ENCODE measurements at places on chromosomes 2 and 18.

DNA sequence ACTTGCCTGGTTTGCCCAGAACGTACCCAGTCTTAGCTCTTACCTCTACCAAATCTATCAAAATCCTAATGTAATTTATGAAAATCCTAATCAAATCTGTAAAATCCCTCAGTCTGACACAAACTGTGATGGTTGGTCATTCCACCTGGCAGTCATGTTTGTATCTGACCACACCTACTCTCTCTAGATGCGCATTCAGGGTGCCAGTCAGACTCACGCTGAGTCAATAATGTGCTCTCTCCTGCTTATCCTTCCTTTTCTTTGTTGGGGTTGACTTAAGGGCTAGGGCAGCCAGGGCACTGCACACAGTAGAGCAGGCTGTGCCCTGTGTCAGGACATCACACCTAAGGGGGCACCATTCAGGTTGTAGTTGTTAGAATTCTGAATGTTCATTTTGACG lies 48.5 kb upstream of the PARD3B start:
- no peak for DNase-seq

DNA sequence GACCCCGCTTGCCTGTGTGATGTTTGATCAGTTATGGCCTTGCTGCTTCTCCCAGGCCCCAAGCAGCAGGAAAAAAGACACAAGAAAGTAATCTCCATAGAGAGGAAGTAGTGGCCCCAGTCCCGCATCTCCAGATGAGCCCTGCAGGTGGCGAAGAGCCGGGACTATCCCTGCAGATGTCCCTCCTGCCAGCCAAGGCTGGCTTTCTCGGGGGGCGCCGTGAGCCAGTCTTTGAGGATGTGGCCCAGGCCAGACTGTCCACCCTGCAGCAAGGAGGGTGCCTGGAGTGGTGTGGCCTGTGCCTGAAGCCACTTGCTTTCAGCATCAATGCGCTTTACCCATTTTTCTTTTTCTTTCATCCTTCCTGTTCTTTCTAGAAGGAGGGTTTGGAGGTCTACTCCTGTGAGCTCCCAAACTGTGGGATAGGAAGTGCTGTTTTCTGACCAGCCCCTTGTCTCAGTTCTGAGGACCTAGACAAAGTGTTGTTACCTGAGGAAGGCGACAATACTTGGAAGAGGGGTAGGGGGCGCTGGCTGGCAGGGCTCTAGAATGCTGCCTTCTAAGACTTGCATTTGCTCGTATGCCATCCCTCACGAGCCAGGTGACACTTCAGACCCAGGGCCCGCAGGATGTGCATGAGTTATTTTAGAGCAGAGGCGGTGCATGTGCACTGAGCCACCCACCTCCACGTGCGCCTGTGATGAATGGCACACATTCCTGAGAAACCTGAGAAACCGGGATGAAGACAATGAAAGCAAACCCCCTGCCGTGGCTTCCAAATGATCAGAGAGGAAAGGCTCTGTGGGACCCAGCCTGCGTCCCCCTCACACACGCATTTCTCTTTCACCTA lies 255.8 kb downstream of the FBXO15 start:
- DNase-seq, result no peak

- DNase-seq, result peak; percentile 59
Observed at GRCh38 chr2:169997140-169997887, 170.1 kb downstream of the UBR3 start.

DNA sequence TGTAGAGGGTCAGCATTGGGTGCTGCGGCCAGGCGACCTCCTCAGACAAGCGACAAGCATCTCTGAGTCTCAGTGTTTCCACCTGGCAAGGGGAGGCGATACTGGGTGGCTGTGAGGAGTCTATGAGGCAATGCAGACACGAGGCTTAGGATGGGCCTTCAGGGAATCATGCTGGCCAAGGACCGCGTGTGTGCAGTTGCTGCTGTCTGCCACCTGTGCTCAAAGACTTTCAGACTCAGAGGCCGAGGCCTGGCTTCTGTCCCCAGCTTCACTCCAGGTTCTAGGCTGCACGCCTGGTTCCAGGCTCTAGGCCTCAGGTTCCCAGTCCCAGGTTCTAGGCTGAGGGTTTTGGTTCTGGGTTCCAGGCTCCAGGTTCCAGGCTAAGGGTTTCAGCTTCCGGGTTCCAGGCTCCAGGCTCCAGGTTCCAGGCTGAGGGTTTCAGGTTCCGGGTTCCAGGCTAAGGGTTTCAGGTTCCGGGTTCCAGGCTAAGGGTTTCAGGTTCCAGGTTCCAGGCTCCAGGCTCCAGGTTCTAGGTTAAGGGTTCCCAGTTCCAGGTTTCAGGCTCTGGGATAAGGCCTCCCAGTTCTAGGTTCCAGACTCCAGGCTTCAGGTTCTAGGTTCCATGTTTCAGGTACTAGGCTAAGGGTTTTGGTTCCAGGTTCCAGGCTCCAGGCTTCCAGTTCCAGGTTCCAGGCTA lies 14.8 kb downstream of the LRRFIP1 start:
- DNase-seq, result no peak

DNA sequence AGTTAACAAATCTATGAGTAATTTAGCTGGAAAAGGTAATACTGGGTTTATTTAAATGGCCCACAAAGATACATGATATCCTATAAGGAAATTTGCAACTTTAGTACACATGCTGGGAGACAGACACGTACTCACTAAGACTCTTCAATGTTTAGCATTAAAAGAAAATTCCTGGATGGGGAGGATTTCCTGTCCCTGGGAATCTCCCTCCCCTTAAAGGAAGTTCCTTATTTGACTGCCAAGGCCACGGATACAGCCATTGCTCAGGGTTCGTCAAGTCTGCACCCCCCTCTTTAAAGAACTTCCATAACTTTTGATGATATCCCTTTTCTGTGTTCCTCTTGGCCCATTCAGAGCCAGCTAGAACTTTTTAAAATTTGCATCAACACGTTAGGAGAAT lies 267.6 kb downstream of the CD226 start:
- DNase-seq, result no peak

DNA sequence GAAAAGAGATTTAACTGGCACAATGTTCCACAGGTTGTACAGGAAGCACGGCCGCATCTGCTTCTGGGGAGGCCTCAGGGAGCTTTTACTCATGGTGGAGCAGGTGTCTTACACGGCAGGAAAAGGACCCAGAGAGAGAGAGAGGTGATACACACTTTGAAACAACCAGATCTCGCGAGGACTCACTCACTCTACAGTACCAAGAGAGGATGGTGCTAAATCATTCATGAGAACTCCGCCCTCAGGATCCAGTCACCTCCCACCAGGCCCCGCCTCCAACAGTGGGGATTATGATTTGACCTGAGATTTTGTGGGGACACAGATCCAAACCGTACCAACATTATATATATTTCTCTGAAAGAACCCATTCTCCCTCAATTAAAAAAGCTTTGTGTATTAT lies 79.7 kb upstream of the DOCK10 start:
- DNase-seq, result no peak

DNA sequence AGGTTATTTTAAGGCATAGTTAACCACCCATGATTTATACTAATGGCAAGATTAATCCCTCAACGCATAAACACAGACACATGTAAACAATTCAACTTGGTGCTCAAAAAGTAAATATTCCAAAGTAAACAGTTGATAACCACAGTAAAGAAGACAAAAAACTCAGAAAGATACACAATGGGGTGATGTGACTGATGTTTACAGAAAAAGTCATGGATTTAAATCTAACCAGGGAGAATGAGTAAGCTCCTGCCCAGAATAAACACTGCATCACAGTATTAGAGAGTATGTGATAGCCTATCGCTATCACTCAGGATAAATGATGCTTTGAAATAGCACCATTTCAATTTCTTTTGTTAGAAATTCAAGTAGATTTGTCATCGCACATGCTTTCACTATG lies 49.3 kb downstream of the HIBCH start:
- no peak for DNase-seq

DNA sequence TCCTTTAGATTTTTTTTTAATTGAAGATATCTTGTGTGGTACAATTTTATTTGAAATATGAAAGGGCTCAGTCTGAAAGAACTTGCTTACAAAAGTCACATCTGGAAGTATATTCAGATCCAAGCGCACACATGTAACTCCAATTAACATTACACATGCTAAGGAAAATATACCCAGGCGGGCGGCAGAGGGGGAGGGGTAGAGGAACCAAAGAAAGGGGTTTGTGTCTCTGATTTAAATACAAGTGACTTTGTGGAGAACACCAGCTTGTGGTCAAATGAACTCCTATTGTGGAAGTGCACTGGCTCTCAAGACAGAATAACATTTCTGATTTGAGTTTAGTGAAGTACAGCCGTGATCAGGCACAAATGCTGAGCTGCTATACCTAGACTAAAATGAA lies 280.2 kb upstream of the SOX11 start:
- no peak for DNase-seq

DNA sequence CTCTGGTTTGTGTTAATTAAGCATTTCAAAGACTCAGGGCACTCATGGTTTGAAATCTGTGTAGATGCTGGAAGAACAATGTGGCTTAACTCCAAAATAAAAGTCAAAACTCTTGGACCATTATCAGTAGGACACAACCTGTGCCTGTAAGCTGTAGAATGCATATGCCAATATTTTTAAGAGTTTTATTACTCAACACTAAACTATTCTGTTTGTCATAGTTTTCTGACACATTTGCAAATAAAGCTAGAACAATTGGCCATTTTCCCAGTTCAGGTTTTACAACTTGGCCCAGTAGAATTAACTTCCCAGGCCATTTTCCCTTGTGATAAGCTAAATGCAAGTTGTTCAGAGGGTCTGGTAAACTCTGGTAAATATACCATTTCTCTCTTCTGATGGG lies 713.1 kb downstream of the CBLN2 start:
- no peak for DNase-seq

GRCh38 chr2:79717364-79718007 lies 204.6 kb downstream of the CTNNA2 start:
- DNase-seq, result no peak

GRCh38 chr2:84038866-84039265 lies 420.2 kb downstream of the SUCLG1 start:
- no peak for DNase-seq

DNA sequence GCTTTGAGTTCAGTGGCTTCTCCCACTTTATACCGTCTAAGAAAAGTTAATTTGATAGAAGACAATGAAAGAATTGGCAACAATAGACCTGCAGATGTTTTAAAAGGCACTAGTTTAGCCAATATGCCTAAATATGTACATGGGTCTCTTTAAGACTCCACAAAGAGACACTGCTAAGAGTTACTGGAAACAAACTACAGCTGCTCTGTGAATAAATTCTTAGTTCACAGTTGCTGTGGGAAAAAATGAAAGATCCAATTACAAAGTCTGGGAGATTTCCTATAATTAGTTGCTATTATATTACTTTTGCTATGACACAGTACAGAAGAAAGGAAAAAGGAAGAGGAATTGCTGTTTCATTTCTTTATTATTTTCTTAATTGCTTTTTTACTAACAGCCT lies 34.3 kb downstream of the SCN9A start:
- DNase-seq, result no peak

GRCh38 chr18:37175727-37176620 lies 347.0 kb downstream of the KIAA1328 start:
- DNase-seq, result no peak

DNA sequence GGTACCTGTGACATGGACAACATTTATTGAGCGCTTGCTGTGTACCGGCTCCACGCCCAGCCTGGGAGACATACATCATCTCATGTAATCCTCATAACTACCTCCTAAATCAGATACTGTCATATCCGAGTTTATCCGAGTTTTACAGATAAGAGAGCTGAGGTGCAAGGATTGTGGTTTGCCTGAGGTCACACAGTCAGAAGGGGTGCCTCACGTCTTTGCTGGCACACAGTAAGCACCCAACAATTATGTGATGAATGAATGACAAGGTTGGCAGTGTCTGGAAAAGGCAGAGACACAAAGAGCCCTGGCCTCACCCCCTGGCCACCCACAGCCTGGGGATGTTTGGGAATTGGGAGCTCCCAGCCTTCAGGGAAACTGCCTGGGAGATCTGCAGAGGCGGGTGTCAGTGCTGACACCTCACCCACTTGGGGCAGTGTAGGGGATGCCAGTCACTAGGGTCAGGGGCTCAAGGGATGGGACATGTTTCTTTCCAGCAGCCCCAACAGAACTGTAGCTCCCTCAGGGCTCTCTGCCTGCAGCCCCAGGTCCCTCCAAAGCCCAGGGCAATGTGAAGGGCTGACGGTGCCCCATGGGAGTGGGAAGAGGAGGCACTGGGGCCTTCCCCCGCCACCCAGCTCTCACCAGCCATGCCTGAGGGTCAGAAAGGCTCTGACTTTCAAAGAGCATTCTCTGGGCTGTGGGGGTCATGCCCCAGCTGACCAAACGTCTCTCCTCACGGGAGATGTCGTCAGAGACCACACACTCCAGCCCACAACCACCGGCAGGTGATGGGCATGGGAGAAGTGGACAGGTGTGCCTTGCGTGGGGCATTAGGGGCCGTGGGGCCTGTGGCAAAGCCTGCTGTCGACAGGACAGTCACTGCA lies 157.5 kb downstream of the ZFP36L2 start:
- peak; percentile 88 for DNase-seq

- no peak for DNase-seq
Observed at GRCh38 chr2:43294973-43295603, 68.7 kb upstream of the ZFP36L2 start.

DNA sequence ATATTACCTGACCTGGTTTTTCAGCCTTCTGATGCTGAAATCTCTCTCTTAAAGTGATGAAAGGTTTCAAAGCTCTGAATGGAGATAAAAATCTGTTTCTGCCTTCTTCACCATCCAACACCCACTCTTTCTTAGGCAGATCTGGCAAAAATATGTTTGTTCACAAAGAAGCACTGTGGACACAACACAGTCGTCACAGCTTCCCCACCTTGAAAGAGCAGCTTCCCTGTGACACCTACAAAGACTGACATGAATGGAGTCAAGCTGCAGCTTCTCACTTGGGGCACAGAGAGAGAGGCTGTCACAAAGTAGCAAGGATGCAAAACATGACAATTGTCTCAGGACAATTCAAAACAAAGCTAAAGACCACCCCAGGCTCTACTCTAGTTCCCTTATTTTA lies 86.5 kb downstream of the ICOS start:
- no peak for DNase-seq

DNA sequence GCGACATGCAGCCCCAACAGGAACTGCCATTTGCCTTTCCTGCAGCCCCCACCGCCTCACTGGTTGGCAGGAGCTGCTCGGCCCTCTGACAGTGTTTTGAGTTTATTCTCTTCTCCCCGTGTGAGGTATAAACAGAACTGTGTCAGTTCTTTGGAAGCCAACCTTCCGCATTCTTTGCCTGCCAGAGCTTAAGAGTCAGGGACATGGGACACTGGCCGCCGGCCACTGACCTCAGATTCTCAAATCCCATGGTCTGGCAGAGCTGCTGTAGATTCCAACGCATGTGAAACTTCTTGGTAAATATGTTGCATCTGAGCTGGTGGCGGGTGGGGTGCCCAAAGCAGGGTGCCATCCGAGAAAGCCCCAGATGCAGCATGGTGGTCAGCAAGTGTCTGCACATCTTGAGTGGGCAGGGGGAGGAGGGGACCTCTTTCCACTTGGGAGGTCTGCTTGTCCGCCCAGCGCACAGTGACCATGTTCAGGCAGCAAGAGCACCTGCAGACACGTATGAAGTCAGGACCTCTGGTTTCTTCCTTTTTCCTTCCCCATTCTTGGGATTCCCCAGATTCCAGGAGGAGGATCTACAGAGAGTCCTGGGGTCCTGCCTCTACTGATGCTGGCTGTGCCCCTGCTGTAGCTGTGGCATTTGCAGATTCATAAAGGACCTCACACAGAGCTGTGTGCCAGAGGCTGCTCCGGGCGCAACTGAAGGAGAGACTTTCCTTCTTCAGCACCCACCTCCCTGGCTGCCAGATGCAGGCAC lies 23.8 kb downstream of the ASB18 start:
- DNase-seq, result no peak

All from chondrocyte (in vitro differentiated cells).